ENCODE measurements at places on chromosomes 1 and 21.
A peak's percentile ranks its signal among the peaks of the same experiment; 100 is the strongest.

- no peak for DNase-seq
These were observed 58.9 kb downstream of the SWT1 start for GRCh38 chr1:185215911-185216310.

DNA sequence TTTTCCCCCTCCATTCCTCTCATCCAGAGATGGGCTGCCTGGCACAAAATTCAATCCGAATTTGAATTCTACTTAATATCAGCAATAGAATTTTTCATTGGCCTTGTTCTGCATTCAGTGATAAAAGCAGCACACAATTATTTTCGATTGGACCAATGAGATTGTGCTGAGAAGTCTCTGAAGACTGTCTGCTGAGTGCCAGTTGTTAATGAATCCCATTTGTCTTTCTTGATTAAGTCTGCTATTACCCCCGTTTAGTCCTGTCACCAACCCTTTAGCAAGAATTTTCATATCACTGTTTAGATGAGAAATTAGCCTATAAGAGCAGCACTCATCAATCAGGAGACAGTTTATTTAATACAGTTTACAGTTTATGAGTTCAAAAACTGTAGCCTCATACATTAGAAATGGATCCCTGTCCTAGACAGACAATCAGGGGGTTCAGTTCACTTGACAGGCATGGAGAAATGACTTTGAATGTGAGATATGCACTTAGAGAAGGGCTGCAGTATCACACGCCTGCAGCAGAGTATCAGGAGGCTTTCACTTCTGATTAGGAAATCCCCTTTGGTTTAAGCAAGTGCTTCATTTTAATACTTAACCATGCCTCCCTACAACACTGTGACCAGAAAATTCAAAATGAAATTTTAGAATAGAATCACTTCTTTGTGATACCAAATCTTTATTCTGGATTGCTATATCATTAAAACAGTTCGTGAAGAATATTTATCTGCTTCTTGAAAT is 304.7 kb upstream of the PTBP2 start:
- no peak for DNase-seq

DNA sequence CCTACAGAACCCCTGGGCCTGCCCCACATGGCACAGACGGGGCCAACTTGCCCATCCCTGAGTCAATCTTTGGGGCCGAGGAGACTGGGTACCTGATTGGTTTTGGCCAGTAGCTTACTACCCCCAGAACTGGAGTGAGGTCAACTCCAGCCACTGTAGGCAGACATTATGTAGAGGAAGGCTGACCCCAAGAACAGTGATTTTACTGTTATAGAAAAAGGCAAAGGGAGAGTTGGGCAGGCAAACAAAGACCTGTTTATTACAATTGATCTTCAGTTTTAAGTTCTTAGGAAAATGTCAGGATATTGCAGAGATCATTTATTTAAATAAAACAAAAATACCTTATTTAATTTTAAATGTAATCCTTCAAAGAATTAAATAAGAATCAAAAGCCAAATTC is 653.8 kb downstream of the NPHP4 start:
- no peak for DNase-seq

- no peak for DNase-seq
These were observed 133.9 kb upstream of the SGIP1 start for GRCh38 chr1:66399888-66400529.

- DNase-seq: no peak
These were observed 51.7 kb downstream of the PBX1 start for GRCh38 chr1:164610538-164611222.

- DNase-seq: no peak
These were observed 31.0 kb downstream of the SUSD4 start for GRCh38 chr1:223332997-223333396.

DNA sequence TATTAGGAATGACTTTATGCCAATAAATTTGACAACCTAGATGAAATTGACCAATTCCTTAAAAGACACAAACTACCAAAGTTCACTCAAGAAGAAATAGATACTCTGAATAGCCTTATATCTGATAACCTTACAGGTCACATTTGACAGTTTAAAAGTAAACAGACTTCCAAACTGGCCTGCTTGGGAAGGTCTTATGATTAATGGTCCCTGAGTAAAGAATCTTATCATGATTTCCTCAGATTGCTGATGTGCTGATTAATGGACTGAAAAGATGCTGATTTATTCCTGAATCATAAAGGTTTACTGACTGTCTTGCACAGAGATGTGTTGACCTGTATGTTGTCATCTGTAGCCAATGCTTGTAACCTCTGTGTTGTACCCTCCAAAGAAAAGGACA is 9.7 kb upstream of the FTCD start:
- DNase-seq: no peak

- no peak for DNase-seq
These were observed 125.6 kb downstream of the KCNN3 start for GRCh38 chr1:154744352-154745035.

- no peak for DNase-seq
These were observed 36.4 kb downstream of the SLC22A15 start for GRCh38 chr1:116012716-116013115.

DNA sequence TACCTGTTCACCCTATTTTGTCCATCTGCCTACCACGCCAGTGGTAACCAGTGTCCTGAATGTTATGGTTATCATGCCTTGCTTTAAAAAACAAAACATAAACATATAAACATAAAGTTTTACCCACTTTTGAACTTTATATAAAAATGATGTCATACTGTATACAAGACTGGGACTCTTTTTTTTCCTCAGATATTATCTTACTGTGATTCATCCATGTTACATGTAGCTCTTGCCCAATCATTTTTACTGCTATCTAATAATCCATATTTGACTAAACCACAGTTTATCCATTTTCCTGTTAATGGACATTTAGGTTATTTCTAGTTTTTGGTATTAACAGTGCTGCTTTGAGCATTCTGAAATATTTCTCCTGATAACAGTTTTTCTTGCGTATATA is 78.8 kb downstream of the GPR161 start:
- DNase-seq: no peak

DNA sequence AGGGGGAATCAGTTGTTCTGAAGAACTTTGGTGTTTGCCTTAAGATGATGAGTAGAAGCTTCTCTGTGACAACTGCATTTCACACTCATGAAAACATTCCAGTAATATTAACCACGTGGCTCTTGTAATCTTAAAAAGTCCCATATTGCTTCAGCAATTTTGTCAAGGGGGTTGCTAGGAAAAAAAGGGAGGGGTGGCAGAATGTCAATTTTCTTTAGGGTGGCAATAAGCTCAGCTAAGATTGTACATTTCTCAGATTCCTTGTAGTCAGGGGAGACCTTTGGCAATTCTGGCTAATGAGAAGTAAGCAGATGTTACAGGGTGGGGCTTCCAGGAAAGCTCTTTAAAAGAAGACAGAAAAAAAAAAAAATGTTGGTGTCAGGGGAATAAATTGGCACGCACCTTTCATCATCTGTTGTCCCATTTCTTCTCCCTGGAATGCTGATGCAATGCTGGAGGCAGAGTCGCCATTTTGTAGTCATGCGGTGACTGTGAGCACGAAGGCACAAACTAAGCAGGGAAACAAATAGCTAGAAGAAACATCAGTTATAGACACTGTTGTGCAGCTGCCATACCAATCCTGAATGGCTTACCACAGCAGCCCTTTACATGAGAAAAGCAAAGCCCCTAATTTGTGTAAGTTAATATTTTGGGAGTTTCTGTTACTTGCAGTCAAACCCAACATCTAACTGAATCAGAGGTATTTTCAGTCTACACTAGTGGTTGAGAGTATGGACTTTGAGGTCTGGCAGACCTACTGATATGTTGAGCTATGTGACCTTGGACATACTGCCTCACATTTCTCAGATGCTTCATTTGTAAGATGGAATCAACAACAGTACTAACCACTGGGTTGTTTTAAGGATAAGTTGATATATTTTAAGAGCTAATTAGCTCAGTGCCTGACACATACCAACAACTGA is 56.1 kb upstream of the MRPS6 start:
- no peak for DNase-seq

DNA sequence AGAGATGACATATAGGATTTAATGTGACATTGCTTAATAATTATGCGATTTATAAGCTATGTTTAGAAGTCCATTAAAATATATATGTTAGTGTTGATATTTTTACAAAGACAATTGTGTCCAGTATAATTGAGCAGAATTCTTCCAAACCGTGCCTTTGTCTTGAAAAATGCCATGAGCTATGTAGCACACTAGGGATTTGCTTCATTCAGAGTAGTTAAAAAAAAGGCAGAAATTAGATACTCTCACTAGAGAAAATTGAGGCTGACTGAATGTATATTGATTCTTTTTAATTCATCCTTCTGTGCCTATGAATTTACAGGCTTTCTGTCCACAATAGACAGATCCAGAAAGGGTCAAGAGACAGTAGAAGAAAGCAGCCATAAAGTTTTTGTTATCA is 429.0 kb downstream of the NEGR1 start:
- DNase-seq: no peak

- DNase-seq: no peak
These were observed 1.9 kb downstream of the PSMB4 start for GRCh38 chr1:151401125-151401788.

DNA sequence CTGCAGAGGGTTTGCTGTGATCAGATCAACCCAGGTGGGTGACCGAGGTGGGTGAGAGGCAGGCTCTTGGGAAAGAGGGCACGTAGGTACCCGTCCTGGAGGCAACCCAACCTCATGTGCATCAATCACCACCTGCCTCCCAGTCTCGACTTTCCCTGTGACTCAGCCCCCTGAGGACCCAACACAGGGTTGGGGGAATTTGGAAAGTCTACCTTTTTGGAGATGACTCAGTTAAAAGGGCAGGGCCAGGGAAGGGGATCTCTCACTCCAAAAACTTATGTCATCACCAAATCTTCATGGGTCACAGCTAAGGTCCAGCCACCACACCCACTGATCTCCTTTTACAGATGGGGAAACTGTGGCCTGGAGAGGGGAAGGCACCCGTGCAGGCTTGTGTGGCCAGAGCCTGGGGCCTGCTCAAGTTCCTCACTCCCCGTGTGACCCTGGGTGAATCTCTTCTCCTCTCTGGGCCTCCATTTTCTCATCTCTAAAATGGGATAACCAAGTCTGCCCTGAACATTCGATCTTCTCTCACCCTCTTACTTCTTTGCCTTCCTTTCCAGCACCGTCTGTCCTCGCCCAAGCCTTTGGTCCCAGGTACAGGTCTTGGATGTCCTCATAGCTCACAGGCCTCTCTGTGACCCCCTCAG is 34.6 kb upstream of the WNT4 start:
- DNase-seq: peak; percentile 21

GRCh38 chr1:93692983-93693591 is 11.4 kb upstream of the BCAR3 start:
- DNase-seq: peak; percentile 48

GRCh38 chr21:30257773-30258172 is 25.0 kb downstream of the KRTAP24-1 start:
- peak; percentile 58 for DNase-seq

- no peak for DNase-seq
These were observed 74.3 kb upstream of the EDN2 start for GRCh38 chr1:41558761-41559171.

GRCh38 chr1:27956761-27957160 is 3.0 kb upstream of the XKR8 start:
- DNase-seq: no peak

GRCh38 chr1:23395154-23395724 is 25.6 kb upstream of the ZNF436 start:
- DNase-seq: no peak

GRCh38 chr1:10796029-10796944 is at the start of gene CASZ1:
Gene CASZ1, minus strand, starts transcription at chr1:10796646. Its CDS starts 102,757 bp downstream, at chr1:10693889.
- DNase-seq: peak; percentile 94

DNA sequence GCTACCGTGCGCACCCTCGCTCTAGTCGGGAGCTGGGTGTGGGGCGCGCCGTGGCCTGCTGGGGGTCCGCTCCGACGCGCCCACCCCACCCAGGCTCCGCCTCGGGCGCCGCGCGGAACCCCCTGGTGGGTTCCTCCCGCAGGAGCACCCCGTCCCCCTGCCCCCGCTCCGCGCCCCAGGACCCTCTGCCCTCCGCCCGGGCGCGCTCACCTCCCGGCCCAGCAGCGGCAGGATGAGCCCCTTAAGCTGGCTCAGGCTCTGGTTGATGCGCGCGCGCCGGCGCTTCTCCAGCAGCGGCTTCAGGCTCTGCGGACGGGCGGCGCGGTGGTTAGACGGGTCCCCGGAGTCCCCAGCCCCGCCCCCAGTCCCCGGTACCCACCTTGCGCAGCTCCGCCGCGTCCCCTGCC is 319 bp downstream of the HES2 start:
- DNase-seq: peak; percentile 63

DNA sequence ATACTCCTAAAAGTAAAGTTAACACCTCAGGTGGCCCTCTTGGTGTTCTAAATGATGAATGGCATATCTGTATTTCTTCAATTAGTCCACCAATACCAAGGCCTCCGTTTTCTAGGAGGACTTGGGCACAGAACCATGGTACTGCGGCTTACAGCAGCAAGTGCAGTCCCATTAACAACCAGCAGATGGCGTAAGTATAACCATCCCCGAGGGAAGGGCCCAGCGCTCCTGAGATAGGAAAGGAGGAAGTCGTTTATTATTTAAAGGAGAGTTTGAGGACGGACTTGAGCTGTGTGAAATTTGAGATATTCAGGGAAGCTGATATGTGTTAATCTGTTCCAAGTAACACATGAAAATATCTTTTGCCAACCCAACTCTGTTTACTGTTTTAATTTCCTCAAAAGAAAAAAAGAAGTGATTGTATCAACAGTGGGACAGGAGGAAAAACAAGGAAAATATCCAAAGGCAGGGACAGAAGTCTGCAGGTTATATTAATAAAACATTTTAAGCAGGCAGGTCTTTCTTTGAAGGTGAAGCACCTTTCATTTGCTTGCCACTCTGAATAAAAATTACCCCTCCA is 37.7 kb upstream of the KCNJ15 start:
- peak; percentile 76 for DNase-seq

DNA sequence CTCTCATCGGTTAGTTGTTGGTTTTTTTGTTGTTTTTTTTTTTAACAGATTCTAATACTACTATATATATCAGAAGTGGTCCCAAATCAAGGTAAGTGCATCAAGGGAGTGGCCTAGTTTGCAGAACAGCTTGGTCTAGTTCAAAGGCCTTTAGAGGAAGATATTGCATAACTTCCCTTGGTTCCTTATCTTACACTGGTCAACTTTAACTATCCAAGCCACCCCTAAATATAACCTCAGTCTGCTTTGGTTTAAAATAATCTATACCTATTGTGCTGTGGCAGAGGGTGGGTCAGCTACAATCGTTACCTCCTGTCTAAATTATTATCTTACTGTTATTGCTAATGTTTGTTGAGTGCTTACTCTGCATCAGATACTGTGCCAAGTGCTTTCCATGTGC is 6.9 kb downstream of the S100A12 start:
- DNase-seq: no peak

- peak; percentile 67 for DNase-seq
These were observed 594 bp downstream of the LUZP1 start for GRCh38 chr1:23168079-23168444.

- peak; percentile 99 for DNase-seq
These were observed 121.2 kb downstream of the TRABD2B start for GRCh38 chr1:47875831-47876586.

DNA sequence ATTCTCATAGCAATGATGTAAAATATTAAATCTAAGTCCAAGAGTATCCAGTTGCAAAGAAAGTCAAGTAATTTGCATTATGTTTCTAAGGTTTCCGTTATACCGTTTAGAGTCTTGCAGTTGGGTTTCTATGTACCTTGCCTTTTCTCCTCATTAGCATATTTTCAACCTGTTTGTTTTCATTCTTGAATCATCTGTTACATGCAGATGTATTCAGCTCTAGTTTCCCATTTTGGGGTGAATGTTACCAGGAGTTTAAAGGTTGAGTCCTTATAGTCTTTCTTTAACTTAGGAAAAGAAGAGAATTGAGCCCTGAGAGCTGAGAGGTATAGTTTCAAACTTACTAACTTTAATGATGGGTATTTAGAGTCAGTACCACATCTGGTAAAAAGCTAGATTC is 139.9 kb downstream of the NFIA start:
- no peak for DNase-seq

All from DMS53 (cell line).